RWPE1 (cell line): ENCODE measurements at places on chromosomes 7 and 10.

DNA sequence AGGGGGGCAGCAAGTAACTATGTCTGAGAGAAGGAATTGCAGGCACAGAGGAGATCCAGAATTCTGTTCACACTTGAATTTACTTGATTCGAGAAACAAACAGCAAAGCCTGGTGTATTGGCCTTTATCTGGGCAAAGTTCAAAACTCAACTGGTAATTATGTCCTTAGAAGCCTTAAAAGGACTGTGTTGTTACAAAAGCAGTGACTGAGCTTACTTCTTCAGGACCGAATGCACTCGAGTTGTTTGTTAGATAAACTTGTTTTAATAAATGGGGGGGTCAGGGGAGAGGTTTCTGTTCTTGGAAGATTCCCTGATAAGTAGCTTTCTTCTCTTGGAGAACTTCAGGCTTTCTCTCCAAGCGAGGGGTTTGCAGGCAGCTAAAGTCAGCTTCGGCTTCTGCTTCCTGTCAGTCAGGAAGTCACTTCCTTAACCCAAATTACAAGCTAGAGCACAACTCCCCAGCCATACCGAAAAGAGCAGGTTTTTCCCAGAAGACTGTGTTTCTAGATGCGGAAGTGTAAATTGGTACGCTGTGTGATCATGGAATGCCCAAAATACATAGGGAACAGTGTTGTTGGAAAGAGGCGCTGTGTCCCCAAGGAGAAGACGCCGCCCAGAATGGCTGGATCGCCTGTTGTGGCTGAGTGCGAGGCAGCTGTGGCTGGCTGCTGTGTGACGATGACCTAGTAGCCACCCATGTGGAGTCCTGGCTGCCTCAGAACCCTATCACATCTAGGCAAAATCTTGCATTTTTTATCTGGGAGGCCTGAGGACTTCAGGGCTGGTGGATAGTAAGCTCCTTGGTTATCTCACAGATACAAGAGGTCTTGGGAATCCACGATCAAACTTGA, 110.4 kb downstream of the TCF7L2 start:
- DNase-seq = no peak

GRCh38 chr10:70508912-70509756, 30.6 kb downstream of the PALD1 start:
- DNase-seq = no peak

- no peak for DNase-seq
These were observed 109.0 kb downstream of the FZD1 start for GRCh38 chr7:91373111-91373800.

DNA sequence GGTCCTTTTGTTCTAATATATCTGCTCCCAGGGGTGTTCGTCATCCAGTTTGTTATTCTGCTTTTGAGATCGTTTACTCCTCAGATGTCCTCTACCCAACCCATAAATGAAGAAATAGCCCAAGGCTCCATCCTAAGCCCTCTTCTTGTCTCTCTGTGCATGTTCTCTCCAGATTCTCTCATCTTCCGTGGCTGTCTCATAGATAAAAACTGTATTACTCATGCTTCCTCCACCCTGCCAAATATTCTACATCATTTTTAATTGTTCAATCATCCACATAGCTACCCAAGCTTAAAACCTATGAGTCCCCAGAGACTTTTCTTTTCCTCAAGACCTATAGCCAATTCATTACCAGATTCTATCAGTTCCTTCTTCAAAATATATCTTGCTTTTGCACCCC, 44.9 kb downstream of the CAV1 start:
- peak; percentile 82 for DNase-seq

DNA sequence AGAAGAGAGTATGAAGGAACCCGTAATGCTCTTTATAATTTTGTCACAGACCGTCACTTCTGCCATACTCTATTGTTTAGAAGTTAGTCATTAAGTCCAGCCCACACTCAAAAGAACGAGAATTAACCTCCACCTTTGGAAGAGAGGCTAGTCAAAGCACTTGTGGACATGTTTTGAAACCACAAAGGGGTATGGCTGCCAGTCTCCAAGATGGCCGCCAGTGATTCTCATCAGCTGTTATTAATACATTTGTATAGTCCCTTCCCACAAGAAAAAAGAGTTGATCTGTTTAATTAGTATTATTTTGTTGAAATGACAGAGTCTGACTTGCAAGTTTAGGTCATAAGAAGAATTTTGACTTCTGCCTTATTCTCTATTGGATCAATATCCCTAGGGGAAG, 23.2 kb upstream of the VOPP1 start:
- DNase-seq = no peak

- no peak for DNase-seq
These were observed 100.1 kb downstream of the BTRC start for GRCh38 chr10:101453791-101454718.

DNA sequence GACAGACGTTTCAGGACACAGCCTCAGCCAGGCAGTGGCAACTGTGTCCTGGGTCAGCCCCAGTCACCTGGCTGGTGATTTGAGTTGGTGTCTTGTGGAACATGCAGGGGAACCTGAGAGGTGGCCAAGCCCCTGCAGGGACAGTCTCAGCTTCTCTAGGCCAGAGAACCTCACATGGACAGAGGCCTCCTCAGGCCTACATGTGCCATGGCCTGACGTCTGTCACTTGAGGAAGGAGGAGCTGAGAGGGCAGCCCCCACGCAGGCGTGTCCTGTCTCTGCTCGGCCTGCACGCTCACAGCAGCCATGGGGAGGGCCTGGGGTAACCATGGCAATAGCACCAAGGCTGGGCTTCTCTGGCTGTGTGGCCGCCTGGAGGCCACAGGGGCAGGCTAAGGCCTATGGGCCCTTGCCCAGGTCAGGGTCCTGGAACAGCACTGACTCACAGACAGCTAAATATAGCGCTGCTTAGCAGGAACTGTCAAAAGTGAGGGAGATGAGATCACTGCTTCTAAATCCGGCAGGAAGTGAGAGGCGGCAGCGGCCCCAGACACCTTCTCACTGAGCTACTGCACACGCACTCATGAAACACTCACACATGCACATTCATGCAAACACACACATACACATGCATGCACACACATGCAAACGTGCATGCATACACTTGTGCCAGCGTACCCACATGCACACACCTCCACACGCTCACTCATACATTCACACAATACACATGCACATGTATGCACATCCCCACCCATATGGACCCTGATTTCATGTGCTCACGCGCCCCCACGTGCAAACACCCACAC, 57.0 kb downstream of the YKT6 start:
- peak; percentile 80 for DNase-seq

- DNase-seq = no peak
These were observed 242.8 kb downstream of the ELFN1 start for GRCh38 chr7:1912593-1913465.
